ENCODE measurements at places on chromosomes 5 and 9.

DNA sequence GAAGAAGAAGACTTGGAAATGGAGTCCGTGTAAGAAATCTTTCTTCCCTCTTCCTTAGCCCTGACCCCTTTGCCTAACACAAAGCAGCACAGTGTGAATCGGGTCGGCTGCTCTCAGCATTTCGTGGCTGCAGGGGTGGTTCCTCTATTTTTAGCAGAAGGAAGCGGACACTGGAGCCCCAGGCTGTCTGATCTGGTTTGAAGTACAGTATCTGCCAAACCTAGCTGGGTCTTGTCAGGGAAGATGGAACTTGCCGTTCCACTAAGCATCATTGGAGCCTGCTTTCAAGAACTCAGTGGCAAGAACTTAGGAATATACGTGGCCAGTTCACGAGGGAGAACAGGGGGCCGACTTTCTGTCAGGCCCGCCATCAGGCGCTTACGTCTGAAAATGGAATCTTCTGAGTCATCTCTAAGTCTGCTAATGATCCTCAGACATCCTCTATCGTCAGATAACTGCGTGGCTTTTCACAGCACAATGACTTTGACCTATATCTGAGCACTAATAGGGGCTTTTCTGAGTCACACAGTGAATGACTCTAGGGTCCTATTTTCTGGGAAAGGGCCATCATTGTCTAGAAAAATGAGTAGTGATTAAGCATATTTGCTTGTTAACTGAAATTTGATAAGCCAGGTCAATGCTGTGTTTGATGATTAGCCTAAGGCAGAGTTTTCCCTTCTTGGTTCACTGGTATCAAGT, 43.3 kb upstream of the NCS1 start:
- peak; percentile 71 for DNase-seq

- no peak for DNase-seq
Observed at GRCh38 chr5:117054141-117054540, 479.5 kb upstream of the SEMA6A start.

DNA sequence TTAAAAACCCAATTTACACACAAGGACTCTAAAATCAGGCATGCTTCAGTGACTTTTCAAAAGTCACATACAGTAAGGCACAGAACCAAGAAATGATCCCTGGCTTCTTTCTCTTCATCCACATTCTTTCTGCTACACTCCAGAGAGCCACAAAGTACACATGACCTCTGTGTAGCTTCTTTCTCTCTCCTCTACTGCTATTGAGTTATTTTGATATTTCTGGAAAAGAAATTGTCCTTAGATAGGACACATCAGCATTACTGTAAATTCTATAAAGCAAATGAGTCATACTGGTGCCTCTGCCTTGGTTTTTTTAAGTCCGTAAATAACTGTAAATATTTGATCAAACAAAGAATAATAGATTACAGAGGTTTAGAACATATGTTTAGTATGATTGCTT, 96.3 kb downstream of the KIAA0825 start:
- DNase-seq: peak; percentile 53

DNA sequence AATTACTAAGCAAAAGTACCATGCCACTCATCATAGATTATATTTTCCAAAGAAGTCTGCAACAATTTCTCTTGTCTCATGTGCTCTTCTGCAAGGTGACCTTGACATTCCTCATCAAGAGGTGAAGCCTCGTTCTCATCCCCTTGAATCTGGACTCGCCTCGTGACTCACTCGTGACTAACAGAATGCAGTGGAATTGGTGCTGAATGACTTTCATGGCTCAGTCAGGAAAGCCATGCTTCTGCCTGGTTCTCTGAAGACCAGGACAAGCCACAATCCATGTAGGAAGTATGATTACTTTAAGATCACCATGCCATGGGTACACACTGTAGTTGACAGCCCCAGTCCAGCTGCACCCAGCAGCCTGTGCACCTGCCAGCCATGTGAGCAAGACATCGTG, 335.8 kb downstream of the GADD45G start:
- DNase-seq: no peak

DNA sequence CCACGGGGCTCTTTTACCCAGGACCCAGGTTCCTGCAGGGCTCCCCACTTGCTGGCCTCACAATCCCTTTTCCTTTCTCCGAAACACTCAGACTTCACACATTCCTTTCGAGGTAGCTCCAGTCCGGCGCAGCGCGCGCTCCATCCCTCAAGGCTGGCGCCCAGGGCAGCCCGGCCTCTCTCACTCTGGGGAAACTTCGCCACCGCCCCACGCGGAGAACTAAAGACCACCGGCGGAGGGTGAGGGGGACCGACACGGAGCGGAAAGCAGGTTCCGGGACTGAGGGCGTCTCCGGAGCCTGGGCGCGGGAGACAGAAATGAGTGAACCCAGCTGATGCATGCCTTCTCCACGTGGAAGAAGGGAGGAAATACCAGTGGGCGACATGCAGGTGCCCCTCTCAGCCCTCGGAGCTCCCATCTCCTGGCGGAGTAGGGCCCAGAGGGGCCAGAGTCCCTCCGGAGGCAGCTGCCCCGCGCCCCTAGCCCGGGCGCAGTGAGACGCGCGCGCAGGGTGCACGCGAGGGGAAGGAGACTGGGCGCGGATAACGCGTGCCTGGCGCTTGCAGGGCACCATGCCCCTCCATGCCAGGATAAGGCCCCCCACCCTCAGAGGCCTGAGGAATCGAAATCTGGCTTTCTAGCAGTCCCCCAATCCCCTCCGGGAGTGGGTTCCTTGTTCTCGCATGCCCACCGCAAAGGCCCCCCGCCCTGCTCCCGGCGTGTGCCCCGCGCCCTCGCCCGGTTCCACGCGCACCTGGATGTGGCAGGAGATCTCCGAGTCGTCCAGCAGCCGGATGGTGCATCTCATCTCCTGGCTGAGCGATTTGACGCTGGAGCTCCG, 650 bp downstream of the FRMD3 start:
- peak; percentile 69 for DNase-seq

DNA sequence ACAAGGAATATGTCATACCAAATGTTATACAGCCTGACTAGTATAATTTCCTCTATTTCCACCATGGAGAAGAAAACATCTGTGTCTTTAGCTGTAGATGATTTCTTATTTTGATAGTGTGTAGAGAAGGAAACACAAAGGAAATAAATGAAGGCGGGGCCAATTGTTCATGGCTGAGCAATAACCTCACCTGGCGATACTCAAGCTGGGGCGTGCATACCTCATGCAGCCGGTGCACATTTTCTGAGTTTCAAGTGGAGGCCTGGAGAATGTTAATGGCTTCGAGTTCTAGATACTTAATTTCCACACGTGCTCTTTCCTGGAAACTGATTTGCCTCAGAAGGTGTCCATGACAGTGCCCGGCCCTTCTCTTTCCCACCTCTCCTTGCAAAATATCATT, 127.4 kb upstream of the TAF11L2 start:
- peak; percentile 74 for DNase-seq

- DNase-seq: no peak
Observed at GRCh38 chr9:113522858-113523257, 59.3 kb downstream of the RGS3 start.

GRCh38 chr5:32625547-32625946, 40.2 kb downstream of the SUB1 start:
- DNase-seq: peak; percentile 39

DNA sequence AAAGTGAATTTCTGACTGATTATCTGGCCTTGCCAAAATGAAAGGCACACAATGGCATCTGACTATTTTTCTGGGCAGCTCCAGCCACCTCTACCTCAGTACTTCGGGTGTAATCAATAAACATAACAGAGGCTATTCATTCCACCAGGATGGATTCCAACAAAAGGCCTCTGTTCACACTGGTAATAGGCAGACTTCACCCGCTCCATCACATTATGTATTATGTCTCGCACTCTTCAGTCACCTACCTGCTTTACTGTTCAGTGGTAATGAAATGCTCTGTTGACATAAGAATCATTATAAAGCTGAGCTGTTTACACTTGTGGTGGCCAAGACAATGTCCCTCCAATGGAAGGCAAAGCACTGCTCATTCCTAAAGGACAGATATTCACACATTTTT, 1333.7 kb upstream of the WWC1 start:
- peak; percentile 52 for DNase-seq

DNA sequence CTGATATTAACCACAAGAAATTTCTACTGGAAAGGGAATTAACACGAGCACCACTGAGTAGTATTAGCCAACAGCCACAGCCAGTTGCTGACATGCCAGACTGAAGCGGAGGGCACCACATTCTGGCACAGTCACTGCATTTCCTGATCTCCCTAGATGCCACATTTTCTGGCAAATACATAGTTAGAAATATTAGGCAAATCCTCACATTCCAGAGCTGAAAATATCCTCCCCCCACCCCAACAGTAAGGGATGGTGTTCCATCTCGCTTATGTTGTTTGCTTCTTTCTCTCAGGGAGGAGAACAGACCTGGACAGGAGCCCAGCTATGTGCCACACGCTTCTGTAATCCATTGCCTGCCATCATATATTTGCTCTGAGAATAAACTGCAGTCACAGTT, 32.8 kb upstream of the MCTP1 start:
- no peak for DNase-seq

GRCh38 chr9:111475195-111475594, 9.0 kb downstream of the ECPAS start:
- DNase-seq: no peak

- DNase-seq: no peak
Observed at GRCh38 chr9:134263596-134263995, 62.7 kb upstream of the RXRA start.

- DNase-seq: peak; percentile 71
Observed at GRCh38 chr5:174505621-174506020, 218.8 kb upstream of the MSX2 start.

- no peak for DNase-seq
Observed at GRCh38 chr5:147439254-147439653, 70.6 kb downstream of the DPYSL3 start.

- no peak for DNase-seq
Observed at GRCh38 chr5:134132372-134133187, 18.1 kb downstream of the TCF7 start.

DNA sequence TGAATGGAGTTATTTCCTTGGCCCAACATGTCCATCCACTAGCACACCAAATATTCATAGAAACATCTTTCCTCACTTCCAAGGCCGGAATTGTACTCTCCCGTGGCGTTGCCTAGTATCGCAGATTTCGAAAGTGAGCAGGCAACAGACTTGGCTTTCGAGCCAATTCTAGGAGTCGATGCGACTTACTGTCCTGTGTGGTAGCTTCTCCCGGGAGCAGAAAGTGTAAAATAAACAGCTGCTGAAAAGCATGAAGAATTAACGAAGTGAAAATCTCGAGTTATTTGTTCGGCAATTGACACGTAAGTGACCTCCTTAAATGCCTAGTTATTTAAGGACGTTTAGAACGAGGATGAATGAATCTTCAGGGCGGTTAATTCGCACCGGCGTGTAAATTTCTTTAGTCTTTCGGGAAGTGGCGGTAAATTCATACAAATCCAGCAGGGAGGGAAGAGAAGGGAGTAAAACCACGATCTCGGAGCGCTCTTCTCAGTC, 449 bp upstream of the PCSK5 start:
- peak; percentile 35 for DNase-seq

DNA sequence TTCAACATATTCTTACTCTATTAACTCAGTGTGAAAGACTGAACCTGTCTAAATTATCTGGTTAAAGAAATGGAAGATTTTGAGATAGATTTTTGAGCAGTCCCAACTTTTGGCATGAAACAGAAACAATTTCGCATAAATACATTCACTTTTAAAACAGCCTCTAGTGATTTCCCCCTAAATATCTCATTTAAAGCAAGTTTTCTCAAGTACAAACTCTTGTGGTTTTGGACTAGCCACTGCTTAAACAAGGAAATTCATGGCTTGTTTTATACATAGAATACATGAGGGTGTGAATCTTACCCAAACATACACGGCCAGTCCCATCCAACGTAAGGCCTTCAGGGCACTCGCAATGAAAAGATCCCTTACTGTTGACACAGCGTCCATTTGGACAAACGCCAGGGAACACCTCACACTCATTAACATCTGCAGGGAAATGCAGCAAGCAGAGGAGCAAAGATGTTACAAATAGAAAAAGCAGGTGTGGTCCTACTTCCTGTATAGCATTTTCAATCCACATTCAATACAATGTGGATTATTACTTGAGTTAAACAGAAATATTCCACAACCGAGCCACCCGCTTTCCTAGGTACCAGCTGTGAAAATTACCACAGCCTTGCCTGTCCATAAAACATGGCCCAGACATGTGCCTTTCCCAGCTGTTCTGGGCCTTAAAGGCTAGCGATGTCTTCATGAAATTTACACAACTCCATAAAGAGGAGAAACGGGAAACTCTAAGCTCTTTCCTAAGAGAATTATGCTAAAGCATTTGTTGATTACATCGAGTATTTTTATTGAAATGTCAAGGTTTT, 188.8 kb downstream of the FBN2 start:
- DNase-seq: peak; percentile 100

GRCh38 chr9:36691671-36692070, 119.0 kb downstream of the MELK start:
- no peak for DNase-seq

DNA sequence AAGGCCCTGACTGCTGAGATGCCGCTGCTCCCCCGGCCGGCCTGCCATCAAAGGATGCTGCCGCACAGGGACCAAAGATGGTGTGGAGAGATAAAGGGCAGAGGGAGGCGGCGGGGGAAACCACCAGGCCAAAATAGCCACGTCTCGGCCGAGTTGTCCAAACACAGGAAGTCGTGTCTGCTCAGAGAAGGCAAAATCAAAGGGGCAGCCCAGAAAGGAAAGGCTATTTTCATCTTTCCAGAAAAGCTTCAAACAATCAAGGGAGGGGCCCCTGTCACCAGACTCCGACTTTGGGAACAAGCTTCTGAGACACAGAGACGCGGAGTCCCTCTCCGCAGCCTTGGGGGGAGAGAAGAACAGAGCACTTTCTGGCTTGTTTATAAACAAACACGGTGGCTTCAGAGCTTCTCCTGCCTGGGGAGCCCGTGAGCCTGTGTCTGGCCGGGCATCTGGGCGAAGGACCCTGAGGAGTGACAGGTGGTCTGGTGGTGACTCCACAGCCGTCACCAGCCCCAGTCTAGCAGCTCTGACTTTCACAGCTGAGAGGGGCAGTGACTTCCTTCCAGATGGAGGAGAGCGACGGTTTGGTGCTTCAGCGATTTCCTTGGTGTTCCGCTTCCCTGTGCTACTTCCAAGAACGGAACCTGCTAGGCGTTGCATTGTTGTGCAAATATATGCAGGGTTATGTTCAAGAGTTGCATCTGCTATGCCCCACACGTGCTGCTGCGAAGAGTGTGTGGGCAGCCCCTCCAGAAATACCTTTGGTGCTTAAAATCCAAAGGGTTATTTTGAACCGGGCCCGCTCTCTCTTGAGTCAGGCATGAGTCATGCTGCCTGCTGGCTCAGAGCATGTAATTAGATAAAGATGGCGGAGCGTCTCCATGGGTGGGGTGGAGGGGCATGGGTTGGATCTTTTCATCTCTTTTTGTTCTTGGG, 24.0 kb downstream of the ADAMTSL2 start:
- peak; percentile 72 for DNase-seq
